ENCODE measurements at places on chromosomes 4 and X.

DNA sequence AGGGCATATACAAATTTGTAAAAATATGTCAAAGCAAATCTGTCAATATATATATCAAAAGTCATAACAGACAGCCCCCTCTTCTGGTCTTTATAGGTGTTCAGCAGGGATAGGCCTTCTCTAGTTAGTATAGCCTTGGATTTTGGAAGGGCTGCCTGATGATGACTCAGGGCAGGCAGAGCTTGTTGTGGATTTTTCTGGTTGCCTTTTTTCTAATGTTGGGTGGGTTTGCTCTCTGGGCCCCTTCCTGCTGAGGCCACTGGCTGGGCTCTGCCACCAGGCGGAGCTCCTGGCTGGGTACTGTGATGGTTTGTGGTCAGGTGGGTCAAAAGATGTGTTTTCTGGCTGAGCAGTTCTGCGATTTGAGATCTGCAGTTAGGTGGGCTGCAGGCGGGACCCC lies 294.2 kb downstream of the GRIA2 start:
- DNase-seq: no peak

- DNase-seq: no peak
Measured at GRCh38 chr4:155966731-155967395, 13.2 kb upstream of the CTSO start.

GRCh38 chr4:99651016-99651769 lies 6.4 kb downstream of the C4orf54 start:
- DNase-seq: no peak

- no peak for DNase-seq
Measured at GRCh38 chr4:48329976-48330375, 11.4 kb upstream of the SLAIN2 start.

DNA sequence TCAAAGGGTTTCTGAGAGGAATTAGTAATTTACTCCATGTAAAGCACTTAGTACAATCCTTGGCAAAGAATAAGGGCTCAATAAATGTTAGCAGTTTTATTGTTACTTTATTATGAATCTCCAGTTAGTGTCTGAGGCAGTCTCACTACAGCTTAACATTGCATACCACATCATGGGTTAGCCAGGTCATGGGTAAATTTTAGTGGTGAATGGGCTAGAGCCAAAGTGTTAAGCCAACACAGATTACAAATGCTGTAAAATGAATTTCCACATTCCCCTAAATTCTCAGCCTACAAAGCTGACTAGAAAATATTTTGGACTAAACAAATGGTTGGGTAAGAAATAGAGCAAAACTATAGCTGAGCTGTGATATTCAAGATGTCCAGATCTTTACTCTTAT lies 72.4 kb downstream of the NRK start:
- no peak for DNase-seq

DNA sequence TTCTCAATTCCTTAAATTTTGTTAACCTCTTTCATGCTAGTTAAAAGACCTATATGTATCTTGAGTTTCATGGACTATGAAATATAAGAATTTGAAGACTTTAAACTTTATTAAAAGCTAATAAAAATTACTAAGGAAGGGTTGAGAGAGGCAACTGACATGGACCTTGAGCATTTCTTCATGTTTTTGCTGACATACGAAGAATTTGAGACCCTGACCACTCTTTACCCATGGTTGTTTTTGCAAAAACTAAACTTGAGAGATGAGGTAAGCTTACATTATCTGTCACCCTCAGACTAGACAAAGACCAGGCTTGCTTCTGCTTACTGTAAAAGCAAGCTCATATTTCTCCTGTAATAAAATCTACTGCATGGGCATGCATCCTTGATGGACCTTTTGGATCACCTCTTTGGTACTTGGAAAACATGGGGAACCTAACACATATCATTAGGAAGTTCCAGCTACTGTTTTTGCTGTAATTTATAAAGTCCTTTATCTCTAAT lies 338.2 kb upstream of the PABPC4L start:
- DNase-seq: no peak

DNA sequence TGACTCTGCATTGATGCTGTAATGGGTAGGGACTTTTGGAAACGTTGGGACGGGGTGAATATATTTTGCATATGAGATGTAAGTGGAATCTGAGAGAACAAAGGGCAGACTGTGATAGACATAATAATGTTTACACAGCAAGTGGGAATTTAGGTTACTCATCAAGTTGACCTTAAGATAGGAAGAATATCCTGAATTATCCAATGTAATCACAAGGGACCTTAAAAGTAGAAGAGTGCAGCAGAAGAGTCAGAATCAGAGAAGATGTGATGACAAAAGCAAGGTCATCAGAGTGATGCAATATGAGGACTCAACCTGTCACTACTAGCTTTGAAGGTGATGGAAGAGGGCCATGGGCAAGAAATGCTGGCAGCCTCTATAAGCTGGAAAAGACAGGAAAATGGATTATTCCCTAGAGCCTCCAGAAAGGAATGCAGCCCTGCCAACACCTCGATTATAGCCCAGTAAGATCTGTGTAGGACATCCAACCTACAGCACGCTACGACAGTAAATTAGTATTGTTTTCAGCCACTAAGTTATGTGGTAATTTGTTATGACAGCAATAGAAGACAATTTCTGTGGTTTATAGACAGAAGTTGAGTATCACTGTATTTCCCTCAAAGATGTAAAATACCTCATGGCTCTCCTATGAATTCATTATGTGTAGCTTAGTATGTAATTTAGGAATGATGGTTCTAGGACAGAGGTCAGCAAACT lies 26.4 kb downstream of the MORC4 start:
- DNase-seq: no peak

GRCh38 chrX:41796577-41796976 lies 72.6 kb downstream of the GPR82 start:
- DNase-seq: no peak

GRCh38 chr4:26489101-26489985 lies 941 bp downstream of the CCKAR start:
- no peak for DNase-seq

DNA sequence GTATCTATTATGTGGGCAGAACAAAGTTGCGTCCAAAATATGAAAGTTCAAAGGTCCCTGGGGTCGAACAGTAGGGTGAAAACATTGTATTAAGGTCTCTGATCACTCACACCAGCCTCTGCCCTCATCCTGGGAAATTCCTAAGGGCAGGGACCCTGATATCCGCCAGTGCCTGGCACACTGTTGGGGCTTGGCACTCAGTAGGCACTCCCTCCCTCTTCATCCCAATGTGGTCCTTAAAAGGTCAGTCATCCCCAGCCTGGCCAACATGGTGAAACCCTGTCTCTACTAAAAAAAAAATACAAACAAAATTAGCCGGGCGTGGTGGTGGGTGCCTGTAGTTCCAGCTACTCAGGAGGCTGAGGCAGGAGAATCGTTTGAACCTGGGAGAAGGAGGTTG lies 6.3 kb downstream of the NDUFB11 start:
- DNase-seq: no peak

DNA sequence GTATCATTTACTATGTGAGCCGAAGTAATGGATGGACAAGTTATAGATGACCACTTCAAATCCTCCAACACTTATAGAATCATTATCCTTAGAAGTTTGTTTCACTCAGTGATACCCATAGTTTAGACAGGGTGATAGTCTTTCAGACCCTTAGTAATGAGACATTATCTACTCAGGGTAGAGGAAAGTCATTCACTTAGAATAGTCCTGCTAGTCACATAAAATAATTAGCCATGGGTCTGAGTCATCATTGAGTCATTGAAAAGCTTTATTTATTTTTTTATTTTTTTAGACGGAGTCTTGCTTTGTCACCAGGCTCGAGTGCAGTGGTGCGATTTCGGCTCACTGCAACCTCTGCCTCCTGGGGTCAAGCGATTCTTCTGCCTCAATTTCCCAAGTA lies 321.7 kb upstream of the FSTL5 start:
- no peak for DNase-seq

- DNase-seq: no peak
Measured at GRCh38 chr4:100605144-100605543, 87.3 kb upstream of the EMCN start.

DNA sequence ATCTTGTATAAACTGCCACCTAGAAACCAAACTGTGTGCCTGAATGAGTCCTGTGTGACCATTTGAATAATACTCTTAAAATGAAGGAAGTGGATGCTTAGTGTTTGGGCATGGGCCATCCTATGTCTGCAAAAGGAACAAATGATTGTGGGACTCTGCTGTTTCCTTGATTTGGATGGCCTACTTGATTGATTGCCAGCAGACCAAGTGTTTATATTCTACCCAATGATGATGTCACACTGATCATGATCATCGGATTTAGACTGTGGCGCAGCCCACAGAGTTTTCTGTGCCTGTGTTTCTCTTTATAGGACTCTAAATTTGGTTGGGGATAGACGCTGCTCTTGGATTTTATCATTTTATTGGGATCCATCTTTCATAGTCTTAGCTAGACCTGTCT lies 4.4 kb downstream of the SEPTIN11 start:
- DNase-seq: no peak

- no peak for DNase-seq
Measured at GRCh38 chr4:97577004-97577403, 566.3 kb downstream of the STPG2 start.

Data from stimulated activated CD8-positive, alpha-beta memory T cell treated with anti-CD3 and anti-CD28 coated beads, Interleukin-4, amount 100 ng/mL, for 24 hours (primary cell).